Epithelial cell of umbilical artery (primary cell): ENCODE measurements at places on chromosomes 7 and 10. TPM values are rescaled to one million over a fixed set of nuclear protein-coding genes. Genes with fewer than 3 reads are reported as not detected.

SERPINE1 gene
- 1,622 and 2,149 TPM in 2 replicates for total RNA-seq

PDE6C gene
- total RNA-seq = not detected in 2 replicates

DAGLB gene
- total RNA-seq = 21.1 and 22.2 TPM in 2 replicates

FAM25G gene
- not detected in 2 replicates for total RNA-seq

MLXIPL gene
- not detected in 2 replicates for total RNA-seq

CYP3A5 gene
- total RNA-seq = not detected in 2 replicates

TEX36 gene
- not detected in 2 replicates for total RNA-seq

ANKRD30A gene
- not detected in 2 replicates for total RNA-seq

PARD3 gene
- total RNA-seq = 37.8 and 39.3 TPM in 2 replicates

TLL2 gene
- under 0.01 TPM in 1 of 2 replicates, not detected in the other for total RNA-seq

SLC26A5 gene
- total RNA-seq = not detected in 2 replicates

LIPF gene
- not detected in 2 replicates for total RNA-seq

ATRNL1 gene
- under 0.01 TPM in 1 of 2 replicates, not detected in the other for total RNA-seq

CLCN1 gene
- total RNA-seq = not detected in 2 replicates

PROSER2 gene
- 5.3 and 6.5 TPM in 2 replicates for total RNA-seq

FOXI2 gene
- total RNA-seq = not detected in 2 replicates

JAKMIP3 gene
- under 0.01 TPM in 1 of 2 replicates, not detected in the other for total RNA-seq

GRID1 gene
- total RNA-seq = not detected in 2 replicates

NSUN6 gene
- 4.9 and 6.5 TPM in 2 replicates for total RNA-seq

GNG11 gene
- 171 and 334 TPM in 2 replicates for total RNA-seq

KDM7A gene
- total RNA-seq = 3.2 and 6.5 TPM in 2 replicates

TAC1 gene
- total RNA-seq = not detected in 2 replicates

PAX2 gene
- total RNA-seq = not detected in 2 replicates

WNT8B gene
- total RNA-seq = not detected in 2 replicates
